Cortex of kidney (tissue), 1 donor: ENCODE measurements at places on chromosomes 12 and 14.

DNA sequence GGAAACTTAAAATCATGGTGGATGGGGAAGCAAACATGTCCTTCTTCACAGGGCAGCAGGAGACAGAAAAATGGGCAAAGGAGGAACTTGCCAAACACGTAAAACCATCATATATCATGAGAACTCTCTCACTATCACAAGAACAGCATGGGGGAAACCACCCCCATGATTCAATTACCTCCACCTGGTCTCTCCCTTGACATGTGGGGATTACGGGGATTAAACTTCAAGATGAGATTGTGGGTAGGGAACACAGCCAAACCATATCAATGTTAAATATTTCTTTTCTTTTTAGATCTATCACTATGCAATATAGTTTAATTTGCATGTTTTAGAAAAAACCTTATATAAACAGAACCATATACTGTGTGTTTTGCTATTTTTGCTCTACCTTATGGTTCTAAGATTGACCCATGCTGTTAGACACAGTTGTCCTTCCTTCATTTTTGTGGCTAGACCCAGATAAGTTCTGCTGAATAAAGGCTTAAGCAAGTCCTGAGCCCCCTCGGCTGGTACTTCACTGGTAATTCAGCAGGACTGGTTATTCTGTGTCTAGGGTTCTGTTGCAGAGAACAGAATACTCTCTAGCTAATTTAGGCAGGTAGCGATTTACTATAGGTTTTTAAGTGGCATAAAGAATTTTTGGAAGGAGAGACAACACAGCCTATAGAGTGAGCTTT lies 253.7 kb upstream of the HMGA2 start:
- no peak for DNase-seq

DNA sequence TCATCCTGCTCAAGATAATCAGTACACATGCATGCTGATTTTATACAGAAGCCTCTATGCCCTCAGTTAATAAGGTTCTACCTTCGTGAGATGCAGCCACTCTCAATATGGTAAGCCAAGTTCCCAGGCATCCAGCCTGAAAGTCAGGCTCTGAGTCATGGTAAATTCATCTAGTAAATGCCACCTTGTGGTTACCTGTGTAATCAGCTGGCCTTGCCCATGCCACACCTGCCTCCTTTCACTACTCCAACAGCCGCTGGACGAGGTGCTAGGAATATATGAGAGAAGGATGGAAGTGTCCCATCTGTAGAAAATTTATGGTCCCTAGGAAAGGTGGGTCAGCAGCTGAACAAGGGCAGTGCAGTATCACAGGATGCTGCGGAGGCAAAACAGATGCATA lies 207.3 kb downstream of the SSPN start:
- no peak for DNase-seq

DNA sequence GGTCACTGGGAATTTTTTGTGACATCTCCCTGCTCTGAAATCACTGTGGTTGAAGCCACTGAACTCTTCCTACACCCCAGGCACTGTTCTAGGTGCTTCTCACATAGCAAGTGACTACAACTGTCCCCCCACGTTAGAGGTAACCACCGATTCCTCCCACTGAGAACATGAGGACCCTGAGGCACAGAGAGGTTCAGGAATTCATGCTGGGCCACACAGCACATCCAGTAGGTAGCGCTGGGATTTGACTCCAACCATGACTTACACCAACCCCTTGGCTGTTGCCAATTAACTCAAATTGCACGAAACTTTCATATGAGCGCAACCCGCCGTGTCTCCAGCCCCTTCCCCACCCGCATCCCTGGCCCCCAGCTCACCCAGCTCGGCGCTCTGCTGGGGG lies 105.2 kb downstream of the RFLNA start:
- no peak for DNase-seq

GRCh38 chr12:113244478-113244958 lies 23.3 kb downstream of the TPCN1 start:
- DNase-seq: no peak

- no peak for DNase-seq
Measured at GRCh38 chr14:70893062-70893845, 14.0 kb upstream of the PCNX1 start.

GRCh38 chr12:116607039-116607438 lies 47.9 kb downstream of the MAP1LC3B2 start:
- DNase-seq: no peak

GRCh38 chr12:2057041-2057794 lies 4.4 kb downstream of the CACNA1C start:
- no peak for DNase-seq
